ENCODE measurements at places on chromosomes 1 and 21.

DNA sequence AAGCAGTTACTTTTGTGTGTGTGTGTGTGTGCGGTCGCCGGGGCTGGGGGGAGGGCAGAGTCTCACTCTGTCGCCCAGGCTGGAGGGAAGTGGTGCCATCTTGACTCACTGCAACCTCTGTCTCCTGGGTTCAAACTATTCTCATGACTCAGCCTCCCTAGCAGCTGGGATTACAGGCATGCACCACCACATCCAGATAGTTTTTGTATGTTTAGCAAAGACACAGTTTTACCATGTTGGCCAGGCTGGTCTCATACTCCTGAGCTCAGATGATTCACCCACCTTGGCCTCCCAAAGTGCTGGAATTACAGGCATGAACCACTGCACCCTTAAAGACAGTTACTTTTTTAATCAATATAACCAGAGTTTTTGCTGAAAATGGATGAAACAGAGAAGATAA, 207.0 kb downstream of the PTPRC start:
- DNase-seq: no peak

DNA sequence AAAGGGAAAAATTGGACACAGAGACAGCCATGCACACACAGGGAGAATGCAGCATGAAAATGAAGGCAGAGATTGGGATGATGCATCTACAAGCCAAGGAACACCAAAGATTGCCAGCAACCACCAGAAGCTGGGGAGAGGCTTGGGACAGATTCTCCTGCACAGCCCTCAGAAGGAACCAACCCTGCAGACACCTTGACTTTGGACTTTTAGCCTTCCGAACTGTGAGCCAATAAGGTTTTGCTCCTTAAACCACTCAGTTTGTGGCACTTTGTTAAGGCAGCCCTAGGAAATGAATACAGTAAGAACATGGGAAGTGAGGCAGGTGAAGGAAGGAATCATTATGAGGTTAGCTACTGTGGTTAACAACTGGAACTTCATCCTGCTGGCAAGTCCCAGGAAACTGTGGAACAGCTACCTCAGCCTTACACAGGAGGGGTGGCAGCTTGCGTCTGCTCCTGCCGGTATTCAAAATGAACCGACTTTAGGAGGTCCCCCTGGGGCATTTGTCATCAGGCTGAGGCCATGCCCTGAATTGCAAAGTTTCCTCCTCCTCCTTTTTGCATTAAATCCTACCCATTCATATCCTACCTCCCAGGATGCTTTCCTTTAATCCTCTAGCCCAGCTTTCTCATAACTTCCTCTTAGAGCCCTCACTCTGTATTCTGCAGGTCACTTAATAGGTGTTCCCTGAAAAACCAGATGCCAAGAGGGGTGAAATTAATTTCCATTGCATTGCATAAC, 15.4 kb downstream of the CD247 start:
- no peak for DNase-seq

DNA sequence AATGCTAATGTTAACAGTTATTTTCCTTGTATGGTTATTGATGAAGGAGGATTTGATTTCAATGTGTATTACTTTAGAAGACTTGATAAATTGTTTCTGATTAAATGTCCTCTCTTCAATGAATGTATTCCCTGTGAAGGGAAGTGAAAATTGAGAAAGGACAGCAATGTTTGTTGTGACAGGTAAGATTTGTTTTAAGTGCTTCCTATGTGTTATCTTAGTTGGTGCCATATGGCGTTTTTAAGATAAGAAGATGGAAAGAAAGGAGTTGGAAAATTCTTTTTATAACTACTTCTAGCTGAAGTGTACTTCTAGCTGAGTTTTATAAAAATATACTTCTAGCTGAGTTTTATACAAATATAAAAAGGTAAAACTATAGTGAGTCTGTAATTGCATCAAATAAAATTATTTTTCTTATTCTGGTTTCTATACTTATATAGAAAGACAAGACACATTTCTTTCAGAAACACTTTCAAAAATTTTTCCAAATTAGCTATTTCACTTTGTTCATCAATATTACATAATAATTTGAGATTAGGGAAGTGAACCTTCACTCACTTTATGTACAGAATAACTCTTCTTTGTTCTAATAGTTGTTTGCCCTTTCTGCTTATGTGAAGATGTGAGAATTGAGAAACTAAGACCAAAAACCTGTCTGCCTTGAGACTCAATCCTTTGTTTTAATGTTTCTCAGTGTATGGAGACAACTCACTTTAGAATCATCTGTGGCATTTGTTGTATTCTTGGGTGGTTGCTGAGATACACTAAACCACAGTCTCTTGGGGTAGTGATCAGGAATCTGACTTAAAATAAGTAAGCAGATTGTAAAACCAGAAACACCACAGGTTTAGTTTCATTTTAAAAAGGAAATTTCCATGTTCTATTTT, 382.9 kb upstream of the B3GALT2 start:
- DNase-seq: no peak

DNA sequence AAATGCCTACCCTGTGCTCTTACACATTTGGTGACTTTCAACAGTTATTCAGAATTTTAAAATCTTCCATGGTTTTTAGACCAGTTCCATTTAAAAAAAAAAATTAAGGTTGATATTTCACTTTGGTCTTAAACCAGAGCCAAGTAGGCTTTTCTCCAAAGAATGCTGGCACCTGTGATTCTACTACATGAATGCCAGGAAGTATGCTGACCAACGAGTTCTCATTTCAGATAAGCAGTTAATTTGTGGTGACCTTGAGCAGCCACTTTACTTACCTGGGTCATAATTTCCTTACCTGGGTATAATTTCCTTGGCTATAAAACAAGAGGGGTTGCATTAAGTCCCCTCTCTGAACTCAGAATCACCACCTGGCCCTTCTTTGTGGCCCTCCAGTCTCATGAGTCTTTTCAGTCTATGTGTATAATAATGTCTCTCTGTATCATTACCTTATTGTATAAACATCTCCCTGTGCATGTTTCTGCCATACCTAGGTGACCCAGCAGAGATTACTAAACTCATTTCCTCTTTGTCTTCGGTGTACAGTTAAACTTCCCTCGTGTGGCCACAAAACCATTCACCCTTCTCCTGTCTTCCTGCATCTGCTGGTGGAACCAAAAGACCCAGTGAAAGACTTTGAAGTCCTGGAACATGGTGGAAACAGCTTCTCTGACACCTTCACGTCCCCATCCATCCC, 139.1 kb upstream of the DPT start:
- DNase-seq: peak; percentile 54

Data from stomach (tissue), 19 donors.